ENCODE measurements at places on chromosomes 5 and 9.
A peak's percentile ranks its signal among the peaks of the same experiment; 100 is the strongest.

DNA sequence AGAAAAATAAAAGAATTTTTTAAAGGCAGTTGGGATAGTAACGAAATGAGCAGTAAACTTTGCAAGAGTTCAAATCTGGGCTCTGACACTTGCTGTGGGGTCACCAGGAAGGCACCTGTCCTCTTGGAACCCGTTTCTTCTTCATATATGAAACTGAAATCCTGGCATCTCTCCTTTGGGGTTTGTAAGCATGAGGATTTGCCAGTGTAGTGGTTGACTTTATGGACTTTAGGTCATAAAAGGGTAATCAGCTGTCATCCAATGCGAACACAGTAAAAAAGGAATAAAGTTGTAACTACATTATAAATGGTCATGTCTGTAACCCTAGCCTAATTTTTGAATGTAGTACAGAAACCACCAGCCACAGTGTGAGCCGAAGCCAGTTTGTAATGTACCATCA is 1.3 kb downstream of the RAB14 start:
- DNase-seq, result no peak

DNA sequence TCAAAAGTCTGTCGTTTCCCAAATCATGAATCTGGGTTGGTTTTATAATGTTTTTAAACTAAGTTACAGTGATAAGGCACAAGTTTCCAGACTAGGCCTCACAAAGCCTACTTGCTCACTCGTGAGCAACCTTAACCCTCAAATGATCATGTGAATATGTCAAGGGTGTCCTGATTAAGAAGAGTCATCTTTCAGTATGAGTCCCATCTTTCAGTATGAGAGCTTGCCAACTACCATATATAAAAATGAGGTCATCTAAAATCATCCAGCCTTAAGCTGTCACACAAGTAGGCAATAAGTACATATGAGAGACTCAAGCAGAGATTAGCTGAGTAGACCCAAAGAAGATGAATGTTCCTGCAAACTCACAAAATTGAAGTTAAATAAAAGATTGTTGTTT is 668.4 kb upstream of the FAM174A start:
- peak; percentile 38 for DNase-seq

GRCh38 chr5:178488696-178489095 is 101.5 kb downstream of the COL23A1 start:
- no peak for DNase-seq

GRCh38 chr5:79546782-79547428 is 33.0 kb upstream of the HOMER1 start:
- no peak for DNase-seq

DNA sequence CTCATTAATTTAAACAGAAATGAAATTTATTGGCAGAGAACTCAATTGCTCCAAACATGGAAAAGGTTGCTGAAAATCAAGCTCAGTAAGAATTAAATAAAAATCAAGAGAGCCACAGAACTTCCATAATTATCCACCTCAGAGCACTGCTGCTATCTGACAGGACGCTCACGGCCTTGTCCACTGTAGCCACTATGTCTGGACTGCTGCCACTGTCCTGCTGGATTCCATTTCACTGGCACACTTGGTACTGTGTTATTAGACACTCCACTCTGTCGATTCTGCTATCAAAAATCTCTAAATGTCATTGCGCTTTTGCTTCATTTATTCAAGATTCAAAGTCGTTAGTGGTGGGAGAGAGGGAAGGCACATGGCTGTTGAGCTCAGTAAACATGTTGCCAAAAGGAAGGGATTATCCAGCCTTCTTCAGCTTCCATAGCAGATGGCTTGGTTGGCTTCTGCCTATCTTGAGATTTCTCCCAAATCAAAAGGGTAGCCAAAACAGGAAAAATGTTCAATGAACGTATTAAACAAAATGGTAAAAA is 815.0 kb downstream of the CDH18 start:
- DNase-seq, result no peak

GRCh38 chr9:77402286-77402685 is 225.0 kb downstream of the VPS13A start:
- DNase-seq, result no peak

GRCh38 chr5:127028822-127029457 is 1.4 kb downstream of the MARCHF3 start:
- no peak for DNase-seq

Measured in activated CD4-positive, alpha-beta T cell treated with anti-CD3 and anti-CD28 coated beads, Interleukin-2, Interleukin-4, amounts not matched to agents 100 ng/mL and 50 ng/mL, durations not matched to agents 16 hours and 8 hours (primary cell).